ENCODE measurements at places on chromosomes 11 and 22.

- no peak for ATAC-seq
Measured at GRCh38 chr11:132463295-132464002, 1068.9 kb downstream of the OPCML start.

DNA sequence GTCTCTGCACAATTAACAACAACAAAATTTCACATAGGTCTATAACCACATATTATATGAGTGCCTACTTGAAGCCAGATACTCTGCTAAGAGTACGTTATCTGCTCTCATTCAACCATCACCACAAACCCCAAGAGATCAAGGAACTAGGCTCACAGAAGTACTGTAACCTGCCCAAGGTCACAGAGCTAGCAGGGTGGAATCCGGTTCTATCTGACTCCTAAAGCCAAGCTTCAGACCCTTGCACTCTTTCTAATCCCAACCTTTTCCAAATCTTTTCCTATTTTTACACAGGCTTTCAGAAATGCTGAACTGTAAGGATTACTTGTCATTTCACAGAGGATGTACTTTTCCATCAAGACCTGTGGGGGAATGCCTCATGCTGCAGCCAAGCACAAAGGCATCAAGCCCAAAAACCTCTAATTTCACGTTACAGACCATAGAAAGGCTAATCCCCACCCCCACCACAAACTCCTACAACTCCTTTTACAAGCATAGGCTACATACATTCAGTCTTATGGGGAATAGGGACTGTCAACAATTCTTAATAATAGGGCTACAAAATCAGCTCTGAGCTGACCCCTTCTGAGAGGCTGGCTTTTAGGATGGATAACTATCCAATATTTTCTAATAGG, 927 bp downstream of the PRCP start:
- ATAC-seq = no peak

DNA sequence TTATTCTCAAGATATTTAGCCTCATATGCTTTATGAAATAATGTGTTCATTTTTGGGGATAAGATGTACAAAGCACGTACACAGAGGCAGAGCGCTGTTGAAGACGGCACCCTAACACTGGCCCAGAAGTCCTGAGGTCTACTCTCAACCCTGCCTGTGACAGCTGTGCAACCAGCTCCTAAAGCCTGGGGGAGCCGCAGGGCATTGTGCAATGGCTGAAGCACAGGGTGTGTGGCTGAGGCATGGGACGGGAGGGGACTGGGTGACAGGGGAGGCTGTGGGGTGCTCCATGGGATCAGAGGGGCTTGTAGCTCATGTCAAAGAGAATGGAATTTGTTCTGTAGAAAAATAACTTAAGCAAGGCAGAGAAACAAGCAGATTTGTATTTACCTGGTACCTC, 27.7 kb downstream of the FAM227A start:
- ATAC-seq = no peak

- ATAC-seq = peak; percentile 12
Measured at GRCh38 chr11:69919659-69920344, 100.6 kb upstream of the FGF3 start.

DNA sequence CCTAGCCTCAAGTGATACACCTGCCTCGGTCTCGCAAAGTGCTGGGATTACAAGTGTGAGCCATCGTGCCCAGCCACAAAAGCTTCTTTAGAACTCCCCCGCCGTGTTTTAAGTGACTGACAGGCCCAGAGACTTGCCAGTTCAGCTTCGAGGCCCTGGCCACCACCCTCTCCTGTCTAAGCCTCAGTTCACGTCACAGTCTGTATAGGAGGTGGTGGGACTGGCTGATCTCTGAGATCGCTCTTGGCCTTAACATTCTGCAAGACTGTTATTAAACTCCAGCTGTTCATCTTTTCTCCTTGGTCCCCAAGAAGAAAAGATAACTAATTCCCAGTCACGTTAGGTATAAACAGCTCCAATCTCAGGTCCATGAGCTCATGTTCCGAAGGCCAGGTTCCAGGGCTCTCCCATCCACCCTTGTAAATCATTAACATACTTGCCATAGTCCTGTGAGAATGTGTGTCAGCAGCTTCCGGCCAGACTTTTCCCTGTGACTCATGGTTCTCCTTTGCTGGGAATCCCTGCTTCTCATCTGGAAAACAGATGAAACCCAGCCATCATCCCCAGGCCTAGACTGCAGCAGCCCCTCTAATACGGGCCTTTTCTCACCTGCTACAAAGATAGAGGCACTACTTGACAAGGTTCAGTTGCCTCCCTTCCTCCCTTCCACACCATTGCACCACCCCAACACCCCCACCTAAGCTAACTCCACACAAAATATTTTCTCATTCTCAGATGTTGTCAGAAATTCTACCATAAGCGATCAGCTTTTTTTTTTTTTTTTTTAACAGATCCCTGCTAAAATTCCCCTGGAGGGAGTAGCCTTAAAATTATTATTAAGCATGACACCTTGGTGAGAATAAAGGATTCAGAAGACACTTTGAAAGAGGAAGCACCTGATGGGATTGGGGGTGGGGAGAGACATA, 5.6 kb upstream of the KIAA0930 start:
- no peak for ATAC-seq

- ATAC-seq = no peak
Measured at GRCh38 chr11:27963370-27963769, 144.6 kb downstream of the KIF18A start.

GRCh38 chr11:97772705-97773104, 1248.0 kb upstream of the CNTN5 start:
- ATAC-seq = no peak

- ATAC-seq = no peak
Measured at GRCh38 chr11:29310725-29311342, 706.0 kb downstream of the KCNA4 start.

DNA sequence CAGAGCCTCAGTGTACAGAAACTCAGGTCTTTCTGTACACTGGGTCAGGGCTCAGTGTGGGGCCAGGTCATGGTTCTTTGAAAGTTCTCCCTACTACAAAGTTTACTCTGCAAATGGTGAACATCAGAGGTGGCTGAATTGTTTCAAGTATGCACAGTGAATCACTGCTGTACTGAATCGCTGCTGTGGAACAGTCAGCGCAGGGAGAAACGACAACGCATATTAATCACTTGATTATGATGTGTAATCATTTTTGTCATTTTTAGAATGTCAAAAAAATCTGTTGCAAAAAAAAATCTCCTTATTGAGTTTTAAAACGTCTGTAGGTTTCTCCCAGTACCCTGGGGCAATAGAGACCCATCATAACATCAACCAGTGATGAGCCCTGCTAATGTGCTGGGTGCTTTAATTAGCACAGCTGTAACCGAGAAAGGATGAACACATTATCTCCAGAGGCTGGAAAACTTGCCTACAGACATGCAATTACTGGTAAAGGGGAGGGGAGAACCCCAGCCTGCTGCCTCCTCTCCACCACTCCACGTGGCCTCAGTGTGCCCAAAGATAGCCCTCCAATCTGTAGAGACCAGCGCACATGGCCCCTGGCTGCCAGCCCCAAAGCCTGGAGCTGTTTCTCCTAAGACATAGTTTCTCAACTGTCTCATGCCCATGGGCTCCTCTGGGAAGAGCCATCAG, 12.8 kb downstream of the ARRB1 start:
- ATAC-seq = peak; percentile 70

DNA sequence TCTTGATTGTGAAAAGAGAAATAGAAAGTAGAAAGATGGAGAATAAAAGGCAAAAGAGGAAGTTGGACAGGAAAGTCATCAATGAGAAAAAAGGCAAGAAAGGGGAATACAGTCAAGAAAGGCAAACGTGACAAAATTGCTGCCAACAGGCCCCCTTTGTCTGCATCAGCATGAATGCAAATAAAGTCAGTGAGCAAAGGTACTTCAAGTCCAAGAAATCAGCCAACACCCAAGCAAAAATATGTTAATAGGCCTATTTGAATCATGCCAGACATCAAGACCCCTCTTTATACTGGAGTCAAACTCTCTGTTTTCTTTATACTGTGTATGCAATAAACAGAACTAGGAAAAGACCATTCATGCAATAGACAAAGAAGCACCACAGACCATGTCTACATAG, 34.3 kb downstream of the GUCY1A2 start:
- no peak for ATAC-seq

- ATAC-seq = no peak
Measured at GRCh38 chr11:15938121-15938611, 418.2 kb downstream of the SOX6 start.

DNA sequence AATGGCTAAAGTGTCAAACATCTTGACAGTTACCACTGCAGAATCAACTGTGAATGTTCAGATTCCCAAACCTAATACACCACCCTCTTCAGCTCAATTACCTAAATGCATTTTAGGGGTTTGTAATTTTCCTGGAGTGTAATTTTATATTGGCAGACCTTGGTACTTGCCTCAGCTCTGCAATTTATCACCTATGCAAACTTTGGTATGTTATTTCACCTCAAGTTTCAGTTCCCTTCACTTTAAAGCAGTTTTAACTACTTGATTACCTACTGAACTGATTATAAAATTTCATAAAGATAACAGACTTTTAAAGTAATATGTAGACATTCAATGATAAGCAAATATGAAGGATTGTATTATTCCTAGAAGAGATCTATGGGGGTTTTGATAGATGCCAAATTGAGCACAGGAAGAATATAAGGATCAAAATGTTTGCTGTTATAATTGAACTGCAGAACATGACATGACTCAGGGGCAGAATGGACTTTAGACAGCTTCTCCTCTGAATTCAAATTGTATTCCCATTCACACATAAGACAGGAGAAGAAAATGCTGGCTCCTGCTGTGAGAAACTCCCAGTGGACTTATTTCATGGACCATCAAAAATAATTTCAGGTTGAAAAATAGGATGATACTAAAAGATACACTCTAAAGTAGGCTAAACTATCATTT, 491.5 kb upstream of the LUZP2 start:
- ATAC-seq = no peak

- ATAC-seq = no peak
Measured at GRCh38 chr11:93849751-93850593, 446 bp downstream of the VSTM5 start.

DNA sequence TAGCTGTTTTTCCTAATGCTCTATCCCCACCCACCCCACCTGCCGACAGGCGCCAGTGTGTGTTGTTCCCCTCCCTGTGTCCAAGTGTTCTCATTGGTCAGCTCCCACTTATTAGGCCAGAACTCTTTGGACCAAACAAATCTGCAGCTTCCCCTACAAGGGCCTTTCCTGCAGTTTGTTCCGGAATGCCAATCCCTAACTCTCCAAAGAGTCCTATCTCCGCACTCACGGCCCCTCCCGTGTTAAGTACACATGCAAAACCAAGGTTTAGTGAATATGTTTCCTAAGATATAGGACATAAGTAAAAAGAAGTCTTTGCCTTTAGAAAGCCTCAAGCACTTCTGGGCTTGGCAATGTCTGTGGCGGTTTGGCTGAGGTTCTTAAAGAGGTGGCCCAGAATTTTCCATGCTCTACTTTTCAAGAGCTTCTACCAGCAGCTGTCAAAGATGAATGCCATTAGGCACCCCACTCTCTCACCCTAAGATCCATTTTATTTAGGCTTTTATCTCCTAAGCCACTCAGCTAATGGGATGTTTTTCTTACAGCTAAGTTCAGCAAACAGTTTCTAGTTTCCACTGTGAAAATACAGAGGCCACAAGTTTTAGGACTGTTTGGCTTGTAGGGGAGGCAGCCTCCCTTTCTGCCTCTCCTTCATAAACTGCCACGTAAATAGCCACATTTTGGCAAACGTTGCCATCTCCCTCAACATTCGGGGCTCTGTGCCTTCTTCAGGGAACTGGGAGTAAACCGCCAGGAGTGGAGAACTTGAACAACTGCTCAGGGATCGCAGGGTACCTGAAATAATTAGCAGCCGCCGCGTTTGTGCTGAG, 1.6 kb downstream of the CD59 start:
- ATAC-seq = no peak

- no peak for ATAC-seq
Measured at GRCh38 chr11:14539982-14540421, 19.8 kb upstream of the PSMA1 start.

- peak; percentile 81 for ATAC-seq
Measured at GRCh38 chr11:33987975-33988580, 63.5 kb upstream of the CAPRIN1 start.

GRCh38 chr11:64118876-64119665, 46.8 kb downstream of the MACROD1 start:
- no peak for ATAC-seq

- ATAC-seq = no peak
Measured at GRCh38 chr11:116976941-116977570, 121.2 kb downstream of the SIK3 start.

- no peak for ATAC-seq
Measured at GRCh38 chr22:24942301-24942700, 4.2 kb downstream of the LHFPL7 start.

DNA sequence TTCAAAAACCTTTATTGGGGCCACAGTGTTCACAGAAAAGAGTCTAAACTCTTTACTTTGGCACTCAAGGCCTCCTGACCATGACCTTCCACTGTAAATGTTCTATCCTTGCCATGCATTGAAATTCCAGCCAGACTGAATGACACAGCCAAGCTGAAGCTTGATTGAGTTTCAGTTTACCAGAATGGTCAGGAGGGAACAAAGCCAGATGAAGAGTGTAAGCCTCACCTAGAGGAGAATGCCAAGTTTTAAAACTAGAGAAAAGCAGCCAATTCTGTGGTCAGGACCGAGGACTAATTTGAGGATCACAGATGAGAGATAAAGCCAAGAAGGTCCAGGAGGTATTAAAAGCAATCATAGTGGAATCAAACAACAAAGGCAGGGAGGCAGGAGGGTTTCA, 215.3 kb downstream of the KCNA4 start:
- ATAC-seq = no peak

GRCh38 chr11:66579017-66579606, 10.7 kb upstream of the CTSF start:
- ATAC-seq = peak; percentile 95

GRCh38 chr11:46694072-46694471, 6.3 kb downstream of the ARHGAP1 start:
- no peak for ATAC-seq

DNA sequence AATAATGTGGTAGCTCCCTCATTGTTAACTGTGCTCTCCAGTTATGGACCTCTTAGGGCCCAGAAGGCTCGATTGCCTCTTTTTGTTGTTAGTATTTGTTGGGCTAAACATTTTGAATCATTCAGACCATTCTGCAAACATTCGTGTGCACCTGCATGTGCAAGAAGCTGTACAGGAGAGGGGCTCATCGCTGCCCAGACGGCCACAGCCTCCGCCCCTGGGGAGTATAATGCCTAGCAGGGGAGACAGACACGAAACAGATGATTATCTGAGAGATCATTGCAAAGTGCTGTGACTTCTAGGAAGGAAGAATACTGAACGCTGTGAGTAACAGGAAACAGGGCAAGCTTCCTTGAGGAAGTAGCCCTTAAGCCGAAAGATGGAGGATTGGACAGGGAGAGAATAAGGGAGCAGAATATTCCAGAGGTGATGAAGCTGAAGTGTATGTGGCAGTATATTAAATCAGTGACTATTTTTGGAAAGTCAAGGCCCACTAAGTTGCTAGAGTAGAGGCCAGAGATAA, 123.3 kb upstream of the RASSF10 start:
- no peak for ATAC-seq

- ATAC-seq = peak; percentile 79
Measured at GRCh38 chr11:128448200-128448886, 139.0 kb downstream of the ETS1 start.

GRCh38 chr11:128705124-128705920, 11.4 kb downstream of the FLI1 start:
- ATAC-seq = no peak

GRCh38 chr11:72652873-72653630, 21.2 kb downstream of the PDE2A start:
- ATAC-seq = no peak
